ENCODE measurements at places on chromosomes 11 and 22.

DNA sequence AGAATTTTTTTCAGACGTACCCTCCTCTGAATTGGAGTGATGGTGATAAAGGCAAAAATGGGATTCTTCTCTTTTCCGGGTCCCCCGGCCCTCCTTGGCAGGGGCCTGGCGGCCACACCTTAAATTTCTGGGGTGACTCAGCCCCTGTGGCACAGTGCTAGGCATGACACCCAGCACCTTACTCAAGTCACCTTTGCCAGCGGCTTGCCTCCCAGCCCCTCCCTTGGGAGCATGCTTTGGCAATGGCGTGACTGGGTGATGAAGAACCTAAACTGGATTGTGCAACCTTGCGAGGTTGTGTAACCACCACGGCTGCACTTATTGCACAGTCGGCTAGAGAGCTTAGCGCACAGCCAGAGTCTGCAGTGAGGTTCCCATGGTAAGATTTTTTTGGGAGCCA is 16.2 kb upstream of the LDLRAD3 start:
- no peak for DNase-seq

GRCh38 chr11:20156876-20157613 is 3.2 kb downstream of the DBX1 start:
- DNase-seq = no peak

GRCh38 chr22:16960220-16960883 is 47.7 kb downstream of the GAB4 start:
- no peak for DNase-seq

DNA sequence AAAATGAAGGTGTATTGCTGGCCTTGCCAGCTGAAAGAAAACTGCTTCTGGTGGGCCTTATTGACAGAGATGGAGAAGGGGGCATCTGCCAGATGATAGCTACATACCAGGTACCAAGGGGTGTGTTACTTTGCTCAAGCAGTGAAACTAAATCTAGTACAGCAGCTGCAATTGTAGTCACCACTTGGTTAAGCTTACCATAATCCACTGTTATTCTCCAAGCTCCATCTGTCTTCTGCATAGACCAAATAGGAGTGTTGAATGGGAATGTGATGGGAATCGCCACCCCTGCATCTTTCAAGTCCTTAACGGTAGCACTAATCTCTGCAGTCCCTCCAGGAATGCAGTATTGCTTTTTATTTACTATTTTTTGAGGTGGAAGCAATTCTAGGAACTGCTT is 45.8 kb upstream of the LIN7C start:
- DNase-seq = no peak

GRCh38 chr11:66874232-66874631 is 17.4 kb downstream of the LRFN4 start:
- no peak for DNase-seq

GRCh38 chr22:48957311-48957986 is 870.2 kb downstream of the BRD1 start:
- DNase-seq = no peak

DNA sequence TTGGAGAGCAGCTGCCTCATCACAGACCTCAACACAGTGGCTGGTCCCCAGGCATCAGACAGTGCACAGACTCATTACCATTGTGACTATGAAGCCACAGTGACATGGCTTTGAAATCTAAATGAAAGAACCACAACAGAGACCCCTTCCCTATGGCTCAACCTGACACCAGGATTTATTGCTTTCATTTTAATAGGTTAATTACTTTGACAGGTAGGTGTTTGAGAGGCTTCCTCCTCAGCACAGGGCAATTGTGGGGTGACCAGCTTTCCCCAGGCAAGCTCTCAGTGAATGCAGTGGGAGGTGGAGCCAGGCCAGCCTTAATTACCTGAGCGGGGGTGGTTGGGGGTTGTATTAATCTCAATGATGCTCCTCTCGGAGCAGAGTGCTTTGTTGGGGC is 102.3 kb downstream of the CHST1 start:
- DNase-seq = no peak

DNA sequence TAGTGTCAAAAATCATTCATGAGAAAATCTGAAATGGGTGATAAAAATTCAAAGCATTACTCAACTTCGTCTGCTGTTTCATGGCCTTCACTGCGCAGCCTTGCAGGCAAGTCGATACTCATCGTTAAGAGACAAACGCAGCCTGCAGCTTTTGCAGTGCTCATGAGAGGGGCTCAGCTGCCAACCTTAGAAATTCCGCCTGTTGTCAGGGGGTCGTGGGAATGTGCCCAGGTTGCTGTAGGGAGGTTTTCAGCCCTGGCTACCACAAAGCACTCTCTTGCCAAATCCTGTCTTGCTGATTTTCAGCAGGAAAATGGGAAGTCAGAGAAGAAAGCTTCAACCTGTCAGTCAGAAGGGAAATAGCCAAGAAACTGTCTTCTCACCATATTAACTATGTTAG is 25.4 kb upstream of the GRAMD1B start:
- no peak for DNase-seq

- DNase-seq = no peak
Observed at GRCh38 chr11:102518296-102519094, 12.1 kb downstream of the MMP7 start.

DNA sequence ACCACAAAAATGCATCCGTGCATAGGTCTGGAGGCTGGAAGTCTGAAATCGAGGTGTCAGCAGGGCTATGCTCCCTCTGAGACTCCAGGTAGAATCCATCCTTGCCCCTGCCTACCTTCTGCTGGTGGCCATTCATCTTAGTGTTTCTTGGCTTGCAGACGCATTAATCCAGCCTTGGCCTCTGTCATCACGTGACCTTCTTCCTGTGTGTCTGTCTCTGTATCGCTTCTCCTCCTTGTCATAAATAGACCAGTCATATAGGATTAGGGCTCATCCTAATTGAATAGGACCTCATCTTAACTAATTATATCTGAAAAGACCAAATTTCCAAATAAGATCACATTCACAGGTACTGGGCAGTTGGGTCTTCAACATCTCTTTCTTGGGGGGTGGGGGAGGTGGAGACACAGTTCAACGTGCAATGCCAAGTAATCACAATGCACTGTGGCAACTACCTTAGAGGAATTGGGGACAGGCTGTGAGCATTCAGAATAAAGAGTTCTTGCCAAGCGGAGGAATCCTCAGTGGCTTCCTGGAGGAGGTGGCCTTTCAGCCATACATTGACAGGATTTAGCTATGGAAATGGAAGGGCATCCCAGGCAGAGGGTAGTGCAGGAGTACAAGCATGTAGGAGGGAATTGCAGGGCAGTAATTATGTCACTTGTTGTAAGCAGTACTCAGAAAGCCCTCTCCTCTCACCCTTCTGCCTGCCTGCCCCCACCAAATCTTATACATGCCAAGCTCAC is 96.2 kb upstream of the SYT13 start:
- no peak for DNase-seq

DNA sequence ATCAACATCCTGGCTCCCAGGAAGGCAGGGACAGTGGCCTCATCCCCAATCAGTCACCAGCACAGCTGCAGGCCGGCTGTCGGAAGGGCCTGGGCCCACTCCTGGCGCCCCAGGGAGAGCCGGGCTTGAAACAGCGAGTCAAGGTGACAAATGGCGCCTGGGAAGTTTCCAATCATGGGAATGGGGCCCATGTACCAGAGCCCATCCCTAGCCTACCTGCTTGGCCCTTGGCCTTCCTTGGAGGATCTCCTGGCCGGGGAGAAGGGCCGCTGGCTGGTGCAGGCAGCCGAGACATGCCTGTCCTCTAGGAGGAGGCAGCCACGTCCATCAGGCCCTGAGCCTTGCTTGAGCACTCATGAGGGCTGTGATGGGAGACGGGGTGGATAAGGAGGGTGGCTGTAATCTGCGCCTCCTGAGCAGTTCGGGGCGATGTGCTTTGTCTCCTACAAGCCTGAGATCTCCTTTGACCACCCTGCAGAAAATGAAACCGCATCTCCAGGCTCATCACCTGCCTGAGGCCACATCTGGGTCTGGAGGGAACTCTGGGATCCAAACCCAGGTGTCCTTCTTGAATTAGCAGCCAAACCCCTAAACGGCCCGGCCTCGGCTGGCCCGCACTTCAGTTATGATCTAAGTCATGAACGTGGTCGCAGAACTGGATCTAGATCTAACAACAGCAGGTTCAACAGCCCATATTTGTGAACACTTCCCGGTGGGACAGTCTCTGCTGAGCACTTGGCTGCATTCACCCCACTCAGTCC is 862.0 kb downstream of the TBC1D22A start:
- no peak for DNase-seq
